D721Med (cell line): ENCODE measurements at places on chromosomes 12 and 14.

DNA sequence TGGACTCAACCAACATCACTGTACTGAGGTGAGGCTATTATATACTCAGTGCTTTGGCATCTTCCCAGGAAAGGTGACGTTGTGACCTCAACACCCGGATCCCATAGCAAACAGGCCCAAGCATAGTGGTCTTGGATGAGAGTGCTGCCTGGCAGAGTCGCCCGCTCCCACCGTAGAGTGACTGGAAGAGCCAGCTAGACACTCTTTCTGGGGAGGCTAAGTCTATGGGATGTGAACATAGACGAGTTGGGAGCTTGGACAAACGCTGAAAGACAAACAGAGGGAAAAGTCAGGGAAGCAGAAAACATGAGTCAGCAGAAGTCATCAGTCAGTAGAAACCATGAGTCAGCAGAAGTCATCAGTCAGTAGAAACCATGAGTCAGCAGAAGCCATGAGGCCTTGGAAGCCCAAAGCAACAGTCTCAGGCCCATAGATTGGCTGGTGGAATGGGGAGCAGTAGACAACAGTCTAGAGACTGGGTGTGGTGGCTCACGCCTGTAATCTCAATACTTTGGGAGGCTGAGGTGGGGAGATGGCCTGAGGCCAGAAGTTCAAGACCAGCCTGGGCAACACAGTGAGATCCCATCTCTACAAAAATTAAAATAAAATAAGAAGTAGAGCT is 66.4 kb upstream of the MAP1LC3B2 start:
- no peak for DNase-seq

DNA sequence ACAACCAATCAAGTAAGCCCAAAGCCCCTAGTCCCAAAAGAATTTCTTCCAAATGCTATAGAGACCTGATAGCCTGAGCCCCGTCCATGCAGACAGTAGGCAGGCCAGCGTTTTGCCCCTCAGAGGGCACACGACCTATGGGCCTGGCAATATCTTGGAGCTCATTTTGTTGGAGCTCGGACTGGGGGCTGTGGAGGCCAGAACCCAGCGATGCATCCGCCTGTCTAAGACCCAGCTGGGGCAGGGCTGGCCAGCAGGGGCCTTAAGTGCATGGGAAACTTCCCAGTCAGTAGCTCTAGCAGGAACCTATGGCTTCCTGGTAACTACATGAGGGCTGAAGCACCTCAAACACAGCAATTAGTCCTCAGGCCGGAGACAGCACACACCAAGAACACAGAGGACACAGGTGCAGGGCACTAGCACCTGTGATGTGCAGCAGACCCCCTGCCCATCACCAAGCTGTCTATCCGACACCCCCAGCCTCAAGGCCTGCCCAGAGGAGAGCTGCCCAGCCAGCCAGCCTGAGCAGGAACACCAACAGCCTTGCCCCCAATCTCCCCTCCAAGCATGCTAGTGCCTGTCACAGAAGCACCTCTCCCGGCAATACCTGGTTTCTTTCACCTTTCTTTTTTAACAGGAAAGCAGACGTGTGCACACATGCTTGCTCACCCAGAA is 50.8 kb downstream of the ARL6IP4 start:
- DNase-seq: no peak

DNA sequence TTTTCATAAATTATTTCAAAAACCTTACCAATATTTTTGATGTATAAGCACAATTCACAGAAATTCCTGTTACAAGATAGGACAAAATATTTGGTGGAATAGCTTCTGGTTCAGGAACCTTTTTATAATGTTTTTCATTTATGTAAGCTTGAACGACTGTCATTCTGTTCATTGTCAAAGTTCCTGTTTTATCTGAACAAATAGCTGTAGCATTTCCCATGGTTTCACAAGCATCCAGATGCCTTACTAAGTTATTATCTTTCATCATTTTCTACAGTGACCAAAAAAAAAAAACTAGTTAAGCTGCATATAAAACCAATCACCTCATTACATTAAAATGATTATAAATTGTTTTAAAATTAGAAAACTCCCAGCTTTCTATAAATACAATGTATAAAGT is 87.1 kb downstream of the ATP2B1 start:
- DNase-seq: no peak

DNA sequence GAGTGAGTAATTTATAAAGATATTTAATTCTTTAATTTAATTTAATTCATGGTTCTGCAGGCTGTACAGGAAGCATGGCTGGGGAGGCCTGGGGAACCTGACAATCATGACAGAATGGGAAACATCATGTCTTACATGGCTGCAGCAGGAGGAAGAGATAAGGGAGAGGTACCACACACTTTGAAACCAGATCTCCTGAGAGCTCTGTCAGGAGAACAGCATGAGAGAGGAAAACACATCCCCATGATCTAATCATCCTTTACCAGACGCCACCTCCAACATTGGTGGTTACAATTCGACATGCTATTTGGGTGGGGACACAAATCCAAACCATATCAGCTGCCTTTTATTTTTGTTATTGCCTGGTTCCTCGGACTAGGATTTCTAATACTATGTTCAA is 928.6 kb downstream of the TMEM121 start:
- no peak for DNase-seq

- no peak for DNase-seq
These were observed 7.5 kb downstream of the BTG1 start for GRCh38 chr12:92138144-92138543.

- peak; percentile 52 for DNase-seq
These were observed 43.7 kb downstream of the DDX11 start for GRCh38 chr12:31117203-31118011.

DNA sequence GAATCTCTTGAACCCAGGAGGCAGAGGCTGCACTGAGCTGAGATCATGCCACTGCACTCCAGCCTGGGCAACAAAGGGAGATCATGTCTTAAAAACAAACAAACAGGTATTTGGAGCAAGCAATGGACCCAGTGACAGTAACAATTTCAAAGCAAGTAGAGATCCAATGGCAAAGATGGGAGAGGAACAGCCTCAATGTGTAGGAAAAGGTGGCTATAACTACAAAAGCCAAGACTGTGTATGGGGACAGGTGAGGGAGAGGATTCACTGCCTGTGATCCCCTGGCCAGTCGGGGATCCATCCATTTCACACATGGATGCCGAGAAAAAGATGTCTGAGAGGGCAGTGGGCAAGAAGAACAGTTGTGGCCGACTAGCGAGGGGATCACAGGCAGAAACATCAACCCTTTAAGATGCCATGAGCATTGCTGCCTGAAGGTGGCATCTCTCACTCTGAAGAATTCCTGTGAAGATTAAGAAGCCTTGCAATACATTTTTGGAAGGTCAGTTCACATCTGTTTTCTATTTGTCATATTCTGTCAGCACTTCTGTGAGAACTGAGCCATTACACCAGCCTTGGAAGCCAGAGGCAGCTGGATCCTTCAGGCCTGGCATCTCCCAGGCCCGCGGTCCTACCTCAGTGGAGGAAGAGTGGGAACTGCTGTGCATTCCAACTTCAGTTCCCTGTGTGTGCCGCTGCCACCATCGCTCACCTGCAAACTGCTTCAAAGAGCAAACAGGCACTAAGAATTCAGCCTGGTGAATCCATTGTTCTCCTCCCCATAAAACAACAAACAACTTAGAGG is 54.5 kb upstream of the FRS2 start:
- no peak for DNase-seq

GRCh38 chr14:38342803-38343202 is 86.9 kb upstream of the CLEC14A start:
- no peak for DNase-seq

DNA sequence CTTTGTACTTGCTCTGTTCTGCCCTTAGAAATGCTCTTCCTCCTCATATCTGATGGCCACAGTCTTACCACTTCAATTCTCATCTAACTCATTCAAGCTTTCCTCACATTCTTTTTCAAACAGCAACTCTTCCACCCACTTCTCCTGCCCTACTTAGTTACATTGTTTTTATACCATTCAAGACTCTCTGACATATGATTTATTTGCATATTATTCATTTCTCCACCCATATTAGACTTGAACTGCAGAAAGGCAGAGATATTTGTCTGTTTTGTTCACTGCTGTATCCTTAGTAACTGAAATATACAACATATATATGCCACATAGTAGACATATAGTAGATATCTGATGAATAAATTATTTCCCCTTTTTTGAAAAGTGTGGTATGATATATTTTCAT is 95.5 kb upstream of the DCN start:
- no peak for DNase-seq

DNA sequence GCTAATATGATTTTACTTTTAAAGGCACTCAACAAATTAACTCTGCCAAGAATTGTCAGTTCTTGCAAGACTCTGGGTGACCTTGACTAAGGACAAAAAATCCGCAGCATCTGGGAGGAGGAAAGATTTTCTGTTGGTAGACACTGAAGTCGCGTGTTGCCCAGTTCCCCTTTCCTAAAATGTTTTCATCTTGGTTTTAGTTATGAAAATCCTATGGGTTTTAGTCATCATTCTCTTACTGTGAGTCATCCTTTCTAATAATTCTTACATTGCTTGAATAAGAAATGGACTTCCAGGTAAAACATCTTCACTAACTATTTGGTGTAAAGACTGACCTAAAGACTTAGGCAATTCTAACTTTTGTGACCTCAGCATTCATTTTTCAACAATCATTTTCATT is 9.1 kb downstream of the GSG1 start:
- DNase-seq: no peak

GRCh38 chr14:34053666-34054065 is 102.8 kb upstream of the EGLN3 start:
- DNase-seq: no peak

GRCh38 chr14:100004392-100004791 is 60.8 kb upstream of the EVL start:
- DNase-seq: no peak

DNA sequence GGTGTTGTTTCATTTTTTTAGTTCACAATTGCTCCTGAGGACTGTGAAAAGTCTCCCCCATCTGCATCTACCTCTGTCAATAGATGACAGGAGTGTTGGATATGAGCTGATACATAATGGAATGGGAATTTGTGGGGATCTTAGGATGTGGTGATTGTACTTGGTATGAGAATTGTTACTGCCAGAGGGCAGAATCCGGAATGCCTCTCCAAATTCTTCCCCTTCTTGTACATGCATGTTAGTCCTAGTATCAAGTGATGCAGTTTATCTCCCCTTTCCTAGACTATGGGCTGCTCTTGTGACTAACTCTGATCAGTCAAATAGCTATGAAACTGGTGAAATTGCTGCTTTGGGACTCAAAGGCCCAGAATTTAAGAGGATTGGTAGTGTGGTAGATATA is 24.8 kb upstream of the NOVA1 start:
- DNase-seq: no peak

GRCh38 chr12:95004610-95005009 is 1.1 kb upstream of the NDUFA12 start:
- DNase-seq: no peak

DNA sequence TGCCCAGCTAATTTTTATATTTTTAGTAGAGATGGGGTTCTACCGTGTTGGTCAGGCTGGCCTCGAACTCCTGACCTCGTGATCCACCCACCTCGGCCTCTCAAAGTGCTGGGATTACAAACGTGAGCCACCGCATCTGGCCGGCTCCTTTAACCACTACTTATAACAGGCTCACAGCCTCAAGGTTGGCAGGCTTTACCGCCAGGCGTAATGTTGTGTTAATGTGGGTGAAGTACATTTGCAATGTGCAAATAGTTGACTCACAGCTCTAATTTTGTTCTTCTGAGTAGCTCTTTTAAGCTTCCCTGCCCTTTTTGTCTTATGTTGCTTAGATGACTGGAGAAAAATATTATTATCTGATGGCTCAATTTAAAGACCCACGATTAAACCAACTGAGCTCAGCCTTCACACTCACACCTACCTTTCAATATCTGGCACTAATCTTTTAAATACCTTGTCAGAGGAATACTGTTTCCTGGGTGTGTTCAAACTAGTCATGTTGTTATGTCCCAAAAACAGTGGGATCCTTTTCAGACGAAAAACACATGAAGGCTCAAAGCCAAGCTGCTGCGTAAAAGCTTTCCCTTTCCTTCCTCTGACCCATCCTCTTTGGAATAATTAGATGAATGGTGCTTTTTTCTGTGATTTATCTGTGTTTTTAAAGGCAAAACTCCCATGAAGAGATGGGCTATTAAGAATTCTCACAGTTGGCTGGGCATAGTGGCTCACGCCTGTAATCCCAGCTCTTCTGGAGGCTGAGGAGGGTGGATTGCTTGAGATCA is 57.2 kb upstream of the USP44 start:
- no peak for DNase-seq

GRCh38 chr12:107525719-107526554 is 159.7 kb upstream of the PWP1 start:
- no peak for DNase-seq

DNA sequence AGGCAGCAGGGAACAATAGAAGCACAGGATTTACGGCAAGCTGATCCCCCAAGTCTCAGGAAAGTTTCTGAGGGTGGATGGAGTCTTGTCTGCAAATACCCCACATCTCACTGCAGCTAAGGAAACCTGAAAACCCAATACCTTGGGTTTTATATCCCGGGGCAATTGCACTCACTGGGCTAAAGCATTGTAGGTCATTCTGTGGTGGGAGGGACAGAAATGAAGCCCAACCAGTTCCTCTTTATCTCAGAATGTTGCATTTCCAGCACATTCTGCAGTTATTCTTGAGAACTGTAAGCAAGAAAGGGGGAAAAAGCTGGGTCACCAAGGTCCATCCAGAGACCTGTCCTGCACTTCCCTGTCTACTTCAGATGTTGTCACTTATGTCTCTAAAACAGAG is 39.8 kb downstream of the C12orf42 start:
- DNase-seq: no peak

DNA sequence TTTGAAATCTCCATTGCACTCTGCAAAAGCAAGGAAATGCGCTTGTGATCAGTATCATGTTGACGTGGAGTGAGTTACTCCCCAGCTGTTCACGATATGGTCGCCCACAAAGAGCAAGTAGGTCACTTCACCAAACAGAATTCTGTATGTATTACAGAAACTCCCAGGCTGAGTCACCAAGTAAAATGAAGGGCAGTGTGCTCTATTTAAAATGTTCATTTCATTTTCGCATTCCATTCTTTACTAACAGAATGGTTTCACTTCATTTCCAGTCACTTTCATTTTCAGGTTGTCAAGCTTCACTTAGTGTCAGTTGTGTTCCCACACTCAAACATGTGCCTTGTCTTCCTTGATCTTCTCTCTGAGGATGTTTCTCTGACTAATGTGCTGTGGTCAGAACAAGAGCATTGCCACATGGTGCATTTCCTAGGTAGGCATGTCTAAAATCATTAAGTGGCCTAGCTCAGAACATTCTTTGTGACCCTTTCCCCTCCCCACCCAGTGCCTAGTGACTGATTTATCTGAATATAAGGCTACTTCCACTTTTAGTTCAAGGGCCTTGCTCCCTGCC is 391.2 kb downstream of the RAD51B start:
- no peak for DNase-seq

DNA sequence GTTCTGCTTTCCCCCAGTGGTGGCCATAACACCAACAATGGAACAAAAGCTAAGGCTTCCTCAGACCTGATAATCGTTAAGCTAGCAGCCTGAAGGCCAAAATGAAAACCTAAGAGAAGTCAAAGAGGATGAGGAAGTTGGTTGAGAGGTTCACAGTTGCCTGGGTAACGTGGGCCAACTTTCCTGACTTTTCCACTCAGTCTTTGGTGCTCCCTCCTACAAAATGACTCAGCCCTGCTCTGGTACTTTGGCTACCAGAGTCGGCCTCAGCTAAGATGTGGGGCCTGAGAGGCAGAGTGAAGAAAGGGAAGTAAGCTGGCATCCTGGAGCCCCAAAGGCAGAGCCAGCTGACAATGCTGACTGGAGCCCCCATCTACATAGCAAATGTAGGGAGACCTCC is 14.9 kb upstream of the FKBP11 start:
- DNase-seq: no peak

- DNase-seq: no peak
These were observed 90.2 kb downstream of the CHGA start for GRCh38 chr14:93012951-93013719.
